Right ventricle myocardium superior (tissue), 1 donor: ENCODE measurements at places on chromosomes 7 and 10. TPM values are rescaled to one million over a fixed set of nuclear protein-coding genes. Genes with fewer than 3 reads are reported as not detected.
A peak's percentile ranks its signal among the peaks of the same experiment; 100 is the strongest.

GRCh38 chr10:64708884-64709681 lies 1187.9 kb downstream of the REEP3 start:
- no peak for DNase-seq

DNA sequence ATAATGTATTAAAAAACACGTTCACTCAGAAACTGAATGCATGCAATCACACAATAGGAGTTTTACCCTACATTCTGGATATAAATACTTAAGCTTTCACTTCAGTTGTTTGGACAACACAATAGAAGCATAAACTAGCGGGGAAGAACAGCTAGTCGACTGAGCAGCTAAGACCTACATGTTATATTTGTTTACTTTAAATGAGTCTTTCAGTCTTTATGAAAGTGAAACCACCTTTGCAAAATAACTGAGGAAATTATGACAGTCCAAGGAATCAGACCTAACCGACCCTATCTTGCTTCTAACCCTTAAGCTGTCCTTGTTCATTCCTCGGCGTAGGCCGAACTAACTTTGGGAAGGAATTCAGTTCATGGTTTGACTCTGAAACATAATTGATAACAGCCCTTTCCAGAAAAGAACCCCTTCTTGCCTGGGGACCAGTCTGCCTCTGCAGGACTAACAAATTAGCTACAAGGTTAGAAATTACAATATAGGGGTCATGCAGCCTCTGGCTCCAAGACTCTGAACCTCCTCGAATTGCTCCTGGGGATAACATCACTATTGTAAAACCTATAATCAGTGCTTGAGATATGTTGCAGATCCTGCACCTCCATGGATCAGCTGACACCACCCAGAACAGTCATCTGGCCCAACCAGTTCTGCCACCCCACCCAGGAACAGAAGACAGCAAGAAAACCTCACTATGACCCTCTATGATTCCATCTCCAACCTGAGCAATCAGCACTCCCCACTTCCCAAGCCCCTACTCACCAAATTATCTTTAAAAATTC lies 185.1 kb upstream of the KLF6 start:
- no peak for DNase-seq

DNA sequence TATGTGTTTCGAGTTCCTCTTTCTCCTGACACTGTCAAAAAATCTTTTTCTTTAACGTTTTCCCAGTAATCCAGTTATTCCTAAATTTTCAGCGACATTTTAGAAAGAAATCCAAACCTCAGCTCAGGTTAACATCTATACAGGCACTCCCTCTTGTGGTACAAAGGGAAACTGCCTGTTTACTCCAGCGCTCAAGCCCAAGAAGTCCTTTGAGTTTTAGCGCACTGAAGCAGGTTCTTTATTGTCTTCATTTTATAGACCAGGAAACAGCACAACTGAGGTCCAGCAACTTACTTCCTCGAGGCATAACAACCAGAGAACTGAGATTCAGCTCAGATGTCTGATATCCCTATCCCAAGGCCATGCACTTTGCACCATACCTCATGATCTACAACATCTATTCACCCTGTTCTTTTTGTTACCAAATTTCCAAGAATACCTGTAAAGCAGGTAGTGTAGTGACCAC lies 287.2 kb upstream of the MKLN1 start:
- DNase-seq = no peak

DNA sequence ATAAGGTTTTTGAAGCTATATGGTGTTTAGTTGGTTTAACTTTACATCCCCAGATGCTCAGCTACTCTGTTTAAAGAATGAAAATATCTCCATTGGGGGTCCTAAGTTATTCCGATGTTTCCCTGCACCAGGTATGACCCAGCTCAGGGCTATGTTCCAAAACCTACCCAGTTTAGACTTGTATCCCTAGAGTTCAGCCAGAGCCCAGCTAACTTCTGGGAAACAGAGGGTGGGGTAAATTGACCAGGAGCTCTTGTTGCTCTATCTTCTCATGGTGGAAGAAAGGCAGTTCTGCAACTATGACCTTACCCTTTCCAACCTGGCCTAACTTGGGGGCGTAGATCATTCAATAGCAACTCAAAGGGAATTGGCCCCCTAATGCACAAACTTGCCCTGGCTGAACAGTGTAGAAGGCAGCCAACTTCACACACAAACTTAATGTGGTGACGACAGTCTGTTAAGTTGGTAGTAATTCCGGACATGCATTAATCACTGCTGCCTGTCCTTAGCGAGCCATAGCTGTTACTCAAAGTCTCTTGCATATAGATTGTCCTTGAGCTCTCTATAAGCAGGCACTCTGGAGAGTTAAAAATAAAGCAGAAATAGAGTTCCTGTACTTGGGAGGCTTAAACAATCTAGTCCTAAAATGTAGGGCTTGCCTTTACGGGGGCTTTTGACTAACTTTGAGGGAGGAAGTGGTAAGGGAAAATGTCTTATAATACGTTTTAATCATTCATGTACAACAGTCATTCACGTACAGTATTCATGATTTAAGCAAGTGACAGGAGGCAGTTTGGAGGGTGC lies 5.3 kb upstream of the ZNRF2 start:
- no peak for DNase-seq

- peak; percentile 90 for DNase-seq
These were observed 94.1 kb downstream of the PIP4K2A start for GRCh38 chr10:22620140-22620857.

- no peak for DNase-seq
These were observed 22.5 kb upstream of the C10orf53 start for GRCh38 chr10:49656845-49657493.

GRCh38 chr10:16182688-16183087 lies 254.1 kb upstream of the PTER start:
- DNase-seq = no peak

DNA sequence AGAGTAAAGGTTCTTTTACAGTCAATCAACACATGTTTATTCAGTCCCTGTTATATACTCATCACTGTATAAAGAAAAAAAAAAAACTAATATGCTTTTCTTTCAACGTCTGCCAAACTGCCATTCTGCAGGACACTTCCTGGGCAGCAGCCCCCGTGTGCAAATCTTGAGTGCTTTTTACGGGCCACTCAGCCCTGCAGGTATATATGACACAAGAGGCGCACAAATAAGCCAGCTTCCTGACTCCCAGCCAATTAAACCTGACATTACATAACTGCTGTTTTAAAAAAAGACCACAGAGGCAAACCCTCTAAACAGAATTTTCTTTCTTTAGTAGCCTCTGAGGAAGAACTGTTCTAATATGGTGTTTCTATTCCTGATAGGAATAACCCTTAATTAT lies 263.0 kb upstream of the NEBL start:
- no peak for DNase-seq

- peak; percentile 57 for DNase-seq
These were observed 307.4 kb upstream of the AOAH start for GRCh38 chr7:37031571-37032257.

GRCh38 chr10:16904639-16905061 lies 87.4 kb upstream of the RSU1 start:
- no peak for DNase-seq

DNA sequence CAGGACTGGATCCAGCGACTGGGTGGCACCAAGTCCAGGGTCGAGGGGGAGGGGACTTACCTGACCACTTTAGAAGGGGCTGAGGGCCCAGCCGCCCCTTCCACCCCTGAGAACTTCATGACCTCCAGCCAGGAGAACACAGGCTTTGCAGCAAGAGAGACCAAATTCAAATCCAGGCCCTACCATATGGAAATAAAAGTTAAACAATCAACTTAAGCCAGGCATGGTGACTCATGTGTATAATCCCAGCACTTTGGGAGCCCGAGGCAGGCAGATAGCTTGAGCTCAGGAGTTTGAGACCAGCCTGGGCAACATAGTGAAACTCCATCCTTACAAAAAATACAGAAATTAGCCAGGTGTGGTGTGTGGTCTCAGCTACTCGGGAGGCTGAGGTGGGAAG lies 61.9 kb downstream of the COL13A1 start:
- no peak for DNase-seq

GRCh38 chr7:151178236-151178635 lies 8.8 kb downstream of the ASB10 start:
- DNase-seq = no peak

DNA sequence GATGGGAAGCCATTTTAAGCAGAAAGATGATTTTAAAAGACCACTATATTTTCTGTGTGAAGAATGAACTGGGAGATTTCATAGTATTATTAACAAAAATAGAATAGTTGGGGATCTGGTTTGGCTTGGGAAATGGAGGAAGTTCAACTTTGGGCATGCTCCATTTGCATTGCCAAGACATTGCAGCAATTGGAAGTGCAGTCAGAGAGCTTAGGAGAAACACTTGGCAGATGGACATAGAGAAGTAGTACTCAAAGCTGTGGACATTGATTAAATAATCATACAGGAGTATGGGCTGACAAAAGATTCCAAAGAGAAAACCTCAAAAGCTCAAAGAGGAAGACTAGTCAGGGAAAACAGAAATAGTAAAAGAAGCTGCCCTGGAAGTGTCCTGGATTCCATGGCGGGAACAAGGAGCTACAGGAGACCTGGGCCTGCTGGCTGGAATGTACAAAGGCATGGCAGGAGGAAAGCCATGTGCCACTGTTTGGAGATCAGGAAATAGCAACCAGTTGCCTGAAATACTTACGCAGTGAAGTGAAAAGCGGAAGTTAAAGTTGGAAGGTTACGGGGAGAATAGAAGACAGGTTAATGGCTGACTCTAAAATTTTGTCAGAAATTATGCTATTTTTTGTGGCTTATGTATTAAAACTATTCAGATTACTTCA lies 93.6 kb upstream of the MXI1 start:
- peak; percentile 29 for DNase-seq

DNA sequence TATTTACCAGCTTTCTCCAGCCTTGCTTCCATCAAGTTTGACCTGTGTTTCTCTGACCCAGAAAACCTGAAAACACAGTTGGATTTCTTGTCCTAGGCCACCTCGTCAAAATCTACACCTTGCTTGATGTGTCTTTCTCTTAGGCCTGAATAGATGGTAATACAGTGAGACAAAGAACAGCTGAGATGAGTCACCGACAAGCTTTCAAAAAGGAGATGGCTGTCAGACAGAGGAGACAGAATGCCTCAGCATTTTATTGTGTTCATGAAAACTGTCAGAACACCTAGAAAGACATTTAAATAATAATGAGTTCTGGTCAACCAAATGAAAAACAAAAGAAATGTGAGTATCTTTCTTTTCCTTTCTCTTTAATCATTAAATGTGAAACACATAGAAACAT lies 119.7 kb upstream of the SORCS1 start:
- no peak for DNase-seq

DNA sequence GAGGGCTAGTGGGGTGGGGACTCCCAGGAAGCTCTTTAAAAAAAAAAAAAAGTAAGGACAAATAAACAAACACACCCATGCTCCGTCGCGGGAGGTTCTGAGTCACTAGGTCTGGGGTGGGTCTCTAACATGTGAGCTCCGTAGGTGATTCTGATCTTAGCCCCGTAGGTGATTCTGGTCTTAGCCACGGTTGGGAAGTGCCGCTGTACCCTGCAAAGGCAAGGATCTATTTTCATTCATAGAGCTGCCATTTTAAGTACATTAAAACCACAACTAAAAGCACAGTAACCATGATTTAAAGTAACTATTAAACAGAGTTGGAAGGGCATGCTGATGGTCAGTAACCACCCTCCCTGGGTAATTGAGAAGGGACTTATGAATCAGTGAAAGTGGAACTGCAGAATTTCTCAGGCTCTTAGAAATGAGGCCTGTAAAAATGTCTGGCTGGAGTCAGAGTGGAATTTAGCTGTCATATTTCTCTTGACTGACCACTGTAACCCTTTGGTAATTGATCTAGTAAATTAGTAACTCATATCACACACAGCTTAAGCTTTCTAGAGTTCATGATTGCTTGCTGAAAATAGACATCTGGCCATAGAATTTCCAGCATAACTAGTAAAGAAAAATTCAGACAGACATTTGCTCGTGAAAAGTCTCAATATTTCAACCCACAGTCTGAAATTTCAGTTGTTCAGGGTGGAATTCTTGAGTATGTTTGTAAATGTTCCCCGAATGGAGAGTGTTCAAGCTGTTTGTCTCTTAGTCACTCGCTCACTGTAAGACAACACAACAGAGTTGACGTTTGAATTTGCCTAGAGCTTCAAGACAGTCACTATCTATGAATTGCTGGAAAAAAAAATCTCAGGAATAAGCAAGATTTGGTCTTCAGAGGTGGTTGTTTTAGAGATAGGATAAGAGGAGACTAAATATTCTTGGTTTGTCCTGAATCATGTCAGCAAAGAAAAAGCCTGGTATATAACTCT lies 34.2 kb upstream of the TCF7L2 start:
- no peak for DNase-seq

GRCh38 chr10:79938728-79939406 lies 10.0 kb downstream of the SFTPD start:
- DNase-seq = peak; percentile 65

DNA sequence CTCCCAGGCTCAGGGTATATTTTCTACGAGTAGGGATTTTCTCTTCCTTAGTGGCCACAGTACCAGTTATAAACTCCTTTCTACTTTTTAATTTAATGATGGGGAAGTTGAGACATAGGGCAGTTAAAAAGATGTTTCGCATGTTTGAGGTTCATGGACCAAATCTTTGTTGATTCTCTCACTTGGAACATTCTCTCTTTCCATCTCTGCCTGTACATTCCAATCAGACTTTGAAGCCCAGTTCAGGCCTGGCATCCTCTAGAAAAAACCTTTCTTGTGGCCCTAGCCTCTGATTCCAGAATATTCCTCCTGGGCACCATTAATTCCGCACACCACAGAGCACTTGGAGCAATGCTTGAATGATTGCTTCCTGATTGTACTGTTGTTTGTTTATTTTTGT lies 18.5 kb downstream of the SLC13A4 start:
- no peak for DNase-seq

SLC39A12 gene
- total RNA-seq = not detected

TAS2R16 gene
- not detected for total RNA-seq

PALD1 gene
- 4.6 TPM for total RNA-seq

SFTPA1 gene
- total RNA-seq = 0.22 TPM

HTRA1 gene
- total RNA-seq = 40.9 TPM
